ENCODE measurements at places on chromosomes 1 and 21.

DNA sequence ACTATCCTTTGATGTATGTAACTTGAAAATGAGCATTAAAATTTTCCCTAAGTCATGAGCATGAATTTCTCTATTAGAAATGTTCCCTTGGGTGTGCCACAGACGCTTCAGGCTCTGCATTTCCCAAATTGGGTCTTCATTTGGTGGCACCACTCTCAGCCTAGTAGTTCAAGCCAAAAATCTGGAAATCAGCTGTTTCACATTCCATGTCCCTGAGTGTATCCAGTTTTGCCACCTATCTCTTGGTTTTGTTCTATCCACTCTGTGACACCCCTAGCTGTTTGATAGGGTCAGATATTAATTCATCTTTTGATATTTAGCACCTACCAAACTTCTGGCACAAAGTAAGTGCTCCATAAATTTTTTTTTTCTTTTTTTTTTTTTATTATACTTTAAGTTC is 89.5 kb upstream of the DPH5 start:
- DNase-seq = no peak

- DNase-seq = no peak
Observed at GRCh38 chr21:38760017-38760761, 45.5 kb upstream of the ETS2 start.

GRCh38 chr1:234280500-234280899 is 92.8 kb upstream of the COA6 start:
- DNase-seq = no peak

DNA sequence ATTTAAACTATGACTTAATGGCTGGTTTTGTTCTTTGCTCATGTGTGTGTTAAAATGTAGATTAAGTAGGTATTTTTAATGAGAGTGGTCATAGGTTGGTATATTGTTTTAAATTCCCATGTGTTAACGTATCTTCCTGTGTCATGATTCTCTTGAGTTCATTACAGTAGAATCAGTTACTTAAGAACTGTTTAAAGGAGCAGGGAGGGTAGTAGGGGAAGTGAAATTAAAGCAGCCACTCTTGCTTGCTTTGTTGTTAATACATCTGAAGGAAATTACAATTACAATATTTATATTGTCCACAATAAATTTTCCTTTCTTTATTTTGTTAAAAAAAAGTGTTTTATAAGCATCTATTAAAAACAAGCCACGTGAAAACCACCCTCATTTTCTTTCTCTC is 119.2 kb upstream of the KIAA1614 start:
- DNase-seq = no peak

GRCh38 chr1:82268826-82269225 is 468.1 kb downstream of the ADGRL2 start:
- no peak for DNase-seq

GRCh38 chr21:43871487-43871886 is 6.5 kb downstream of the AGPAT3 start:
- DNase-seq = no peak

- DNase-seq = no peak
Observed at GRCh38 chr1:25729790-25730644, 70.0 kb upstream of the SELENON start.

DNA sequence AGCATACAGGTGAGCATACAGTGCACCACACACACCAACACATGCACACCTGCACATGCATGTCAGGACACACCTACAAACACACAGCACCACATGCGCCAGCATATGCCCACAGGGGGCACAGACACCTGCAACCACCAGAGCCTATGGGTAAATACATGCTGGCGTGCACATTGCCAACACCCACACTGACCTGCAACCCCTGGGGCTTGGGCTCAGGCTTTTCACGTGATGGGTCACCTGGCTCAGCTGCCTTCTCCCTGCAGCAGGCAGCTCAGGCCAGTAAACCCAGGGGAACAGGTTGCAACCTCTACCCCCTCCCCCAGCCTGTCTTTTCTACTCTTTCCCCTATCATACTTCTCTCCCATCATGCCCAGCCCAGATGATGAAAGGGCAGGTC is 8.1 kb downstream of the CD247 start:
- no peak for DNase-seq

- DNase-seq = no peak
Observed at GRCh38 chr1:194503209-194503608, 1316.8 kb upstream of the B3GALT2 start.

DNA sequence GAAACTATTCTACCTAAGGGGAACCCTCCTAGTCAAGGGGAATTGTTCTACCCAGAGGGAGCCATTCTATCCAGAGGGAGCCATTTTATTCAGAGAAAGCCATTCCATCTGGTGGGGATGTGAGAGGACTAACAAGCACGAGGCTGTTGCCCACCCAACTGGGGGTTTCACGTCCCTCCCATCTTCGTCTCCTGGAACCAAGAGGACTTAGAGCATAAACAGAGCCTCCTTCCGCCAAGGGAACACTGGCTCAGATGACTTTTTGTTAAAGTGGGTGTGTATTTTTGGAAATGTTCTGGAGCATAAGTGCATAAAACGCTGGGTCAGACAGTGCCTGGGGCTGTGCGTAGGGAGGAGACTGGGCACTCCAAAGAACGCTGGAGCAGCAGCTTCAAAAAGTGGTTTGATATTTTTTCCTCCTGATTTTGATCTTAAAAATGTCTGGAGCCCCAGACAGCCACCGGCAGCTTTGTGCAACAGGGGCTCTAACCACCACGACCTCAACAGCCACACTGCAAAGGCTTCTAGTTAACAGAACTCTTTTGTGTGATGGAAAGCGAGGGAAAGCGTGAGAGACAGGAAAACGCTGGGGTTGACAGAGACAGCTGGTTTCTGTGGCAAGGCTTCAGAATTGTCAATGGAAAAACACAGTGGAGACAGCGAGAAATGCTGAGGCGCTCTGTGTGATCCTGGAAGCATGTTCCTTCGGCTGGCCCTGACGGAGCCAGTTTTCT is 363.6 kb upstream of the CAMK1G start:
- DNase-seq = no peak

DNA sequence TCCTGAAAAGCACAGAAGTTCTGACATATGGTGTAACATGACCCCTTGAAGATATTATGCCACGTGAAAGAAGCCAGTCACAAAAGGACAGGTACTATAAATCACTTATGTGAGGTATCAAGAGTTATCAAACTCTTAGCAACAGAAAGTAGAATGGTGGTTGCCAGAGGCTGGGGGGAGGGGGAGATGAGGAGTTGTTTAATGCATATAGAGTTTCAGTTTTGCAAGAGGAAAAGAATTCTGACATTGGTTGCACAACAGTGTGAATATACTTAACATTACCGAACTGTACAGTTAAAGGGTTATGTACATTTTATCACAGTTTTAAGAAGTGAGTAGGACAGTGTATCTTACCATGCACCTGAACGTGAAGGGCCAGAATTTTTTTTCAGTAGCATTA is 80.0 kb downstream of the USP25 start:
- DNase-seq = no peak

- DNase-seq = no peak
Observed at GRCh38 chr1:116371752-116372151, 1.3 kb upstream of the ATP1A1 start.

- no peak for DNase-seq
Observed at GRCh38 chr1:196183941-196184340, 424.3 kb downstream of the KCNT2 start.

- no peak for DNase-seq
Observed at GRCh38 chr1:196180847-196181593, 427.2 kb downstream of the KCNT2 start.

GRCh38 chr1:244388961-244389360 is 62.7 kb downstream of the ADSS2 start:
- no peak for DNase-seq

DNA sequence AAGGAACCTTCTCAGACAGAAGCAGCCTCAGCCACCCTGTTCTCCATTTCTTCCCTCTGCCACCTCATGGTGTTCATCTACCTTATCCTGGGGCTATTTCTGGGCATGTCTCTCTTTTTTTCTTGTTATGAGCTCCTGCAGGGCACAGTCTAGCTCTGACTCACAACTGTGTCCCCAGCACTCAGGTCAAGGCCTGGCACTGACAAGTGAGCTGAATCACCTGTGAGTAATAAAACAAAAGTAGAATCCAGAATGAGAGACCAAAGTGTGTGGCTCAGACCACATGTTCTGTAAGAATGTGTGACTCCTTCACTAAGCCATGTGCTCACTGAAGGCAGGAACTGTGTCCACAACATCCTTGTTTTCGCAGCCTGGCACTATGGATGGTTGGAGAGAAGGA is 23.2 kb downstream of the C1orf94 start:
- no peak for DNase-seq

DNA sequence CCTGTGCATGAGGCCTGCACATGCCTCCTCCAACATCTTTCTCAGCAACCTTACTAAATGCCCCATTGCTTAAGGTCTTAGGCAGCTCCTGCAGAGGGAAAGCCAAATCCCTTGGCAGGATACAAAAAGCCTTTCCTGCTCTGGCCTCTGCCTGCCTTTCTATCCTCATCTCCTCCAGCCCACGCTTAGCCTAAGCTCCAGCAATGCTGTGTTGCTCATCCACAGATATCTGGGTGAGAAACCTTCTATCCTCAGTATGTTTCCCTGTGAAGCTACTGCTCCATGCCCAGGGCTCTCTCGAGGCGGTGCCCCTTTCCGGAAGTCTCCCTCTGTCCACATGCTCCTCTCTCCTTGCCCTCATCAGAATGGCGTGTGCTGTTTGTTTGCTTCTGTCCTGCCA is 37.0 kb upstream of the CCSAP start:
- no peak for DNase-seq

- no peak for DNase-seq
Observed at GRCh38 chr1:33277488-33278084, 21.3 kb downstream of the ZNF362 start.

GRCh38 chr1:220274251-220274855 is 2.1 kb upstream of the RAB3GAP2 start:
- DNase-seq = no peak

GRCh38 chr1:203173566-203173965 is 2.1 kb downstream of the MYBPH start:
- no peak for DNase-seq

GRCh38 chr1:177913762-177914540 is 55.9 kb downstream of the SEC16B start:
- peak; percentile 56 for DNase-seq

GRCh38 chr1:5585256-5585655 is 407.0 kb downstream of the NPHP4 start:
- DNase-seq = no peak

DNA sequence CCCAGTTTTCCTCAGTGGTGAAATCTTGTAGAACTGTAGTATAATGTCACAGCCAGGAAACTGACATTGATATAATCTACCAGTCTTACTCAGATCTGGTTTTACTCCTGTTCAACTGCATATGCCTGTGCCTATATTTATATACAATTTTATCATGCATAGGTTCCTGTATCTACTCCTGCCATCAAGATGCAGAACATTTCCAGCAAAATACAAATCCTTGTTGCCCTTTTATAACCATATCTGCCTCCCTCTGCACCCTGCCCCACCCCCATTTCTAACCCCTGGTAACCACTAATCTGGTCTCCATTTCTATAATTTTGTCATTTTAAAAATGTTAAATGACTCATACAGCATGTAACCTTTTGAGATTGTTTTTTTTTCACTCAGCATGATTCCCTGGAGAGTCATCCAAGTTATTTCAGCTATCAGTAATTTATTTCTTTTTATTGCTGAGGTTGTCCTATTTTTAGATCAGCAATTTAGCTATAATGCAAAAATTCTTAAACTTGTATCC is 8.1 kb downstream of the UTP25 start:
- DNase-seq = no peak

- DNase-seq = no peak
Observed at GRCh38 chr21:42198929-42199867, 19.7 kb upstream of the ABCG1 start.

DNA sequence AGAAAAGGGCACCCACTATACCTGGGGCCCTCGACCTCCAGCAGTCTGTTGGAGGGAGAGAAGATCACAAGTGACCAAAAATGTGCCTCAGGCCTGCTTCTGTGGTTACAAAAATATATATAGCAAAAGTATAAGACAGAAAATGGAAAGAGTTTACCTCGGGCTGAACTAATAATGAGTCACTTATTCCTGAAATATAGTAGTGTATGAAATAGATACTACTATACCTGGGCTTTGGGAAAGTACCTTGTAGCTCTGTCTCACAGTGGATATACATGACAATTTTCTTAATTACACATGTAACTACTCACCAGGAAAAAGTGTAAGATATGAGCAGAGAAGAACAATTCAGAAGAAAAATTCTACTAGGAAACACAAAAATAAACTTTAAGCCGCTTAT is 7.3 kb upstream of the APCS start:
- no peak for DNase-seq

DNA sequence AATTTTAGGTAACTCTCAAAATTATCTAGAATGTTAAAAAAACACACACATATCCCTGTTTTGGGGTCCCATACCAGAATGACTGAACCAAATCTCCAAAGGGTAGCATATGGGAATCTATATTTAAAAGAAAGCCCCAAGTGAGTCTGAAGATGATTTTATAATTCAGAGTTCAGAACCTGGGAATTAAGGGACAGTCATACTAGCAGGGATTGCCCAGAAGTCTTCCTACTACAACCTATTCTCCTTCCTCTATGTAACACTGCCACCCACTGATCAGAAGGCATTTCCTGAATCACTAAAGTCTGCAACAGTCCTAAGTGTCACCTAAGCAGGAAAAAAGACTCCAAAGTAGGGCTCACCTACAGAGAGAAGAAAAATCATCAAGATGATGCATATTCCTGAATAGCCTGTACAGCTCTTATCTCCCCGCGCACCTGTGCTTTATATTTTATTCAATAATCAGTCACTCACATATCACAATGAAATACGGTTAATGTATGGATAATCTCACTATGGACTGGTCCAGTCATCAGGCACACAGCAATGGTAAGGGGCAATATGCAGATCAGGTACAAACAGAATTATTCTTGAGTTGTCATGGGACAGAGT is 4.9 kb downstream of the RGS1 start:
- DNase-seq = no peak

GRCh38 chr1:160494620-160495019 is 28.4 kb downstream of the SLAMF6 start:
- DNase-seq = no peak

Data from NCI-H187 treated with DMSO at 0.1 percent for 48 hours (cell line).